AG04449 (cell line): ENCODE measurements at places on chromosomes 12 and 14.

- no peak for DNase-seq
Observed at GRCh38 chr14:104940526-104941150, 16.0 kb downstream of the PLD4 start.

DNA sequence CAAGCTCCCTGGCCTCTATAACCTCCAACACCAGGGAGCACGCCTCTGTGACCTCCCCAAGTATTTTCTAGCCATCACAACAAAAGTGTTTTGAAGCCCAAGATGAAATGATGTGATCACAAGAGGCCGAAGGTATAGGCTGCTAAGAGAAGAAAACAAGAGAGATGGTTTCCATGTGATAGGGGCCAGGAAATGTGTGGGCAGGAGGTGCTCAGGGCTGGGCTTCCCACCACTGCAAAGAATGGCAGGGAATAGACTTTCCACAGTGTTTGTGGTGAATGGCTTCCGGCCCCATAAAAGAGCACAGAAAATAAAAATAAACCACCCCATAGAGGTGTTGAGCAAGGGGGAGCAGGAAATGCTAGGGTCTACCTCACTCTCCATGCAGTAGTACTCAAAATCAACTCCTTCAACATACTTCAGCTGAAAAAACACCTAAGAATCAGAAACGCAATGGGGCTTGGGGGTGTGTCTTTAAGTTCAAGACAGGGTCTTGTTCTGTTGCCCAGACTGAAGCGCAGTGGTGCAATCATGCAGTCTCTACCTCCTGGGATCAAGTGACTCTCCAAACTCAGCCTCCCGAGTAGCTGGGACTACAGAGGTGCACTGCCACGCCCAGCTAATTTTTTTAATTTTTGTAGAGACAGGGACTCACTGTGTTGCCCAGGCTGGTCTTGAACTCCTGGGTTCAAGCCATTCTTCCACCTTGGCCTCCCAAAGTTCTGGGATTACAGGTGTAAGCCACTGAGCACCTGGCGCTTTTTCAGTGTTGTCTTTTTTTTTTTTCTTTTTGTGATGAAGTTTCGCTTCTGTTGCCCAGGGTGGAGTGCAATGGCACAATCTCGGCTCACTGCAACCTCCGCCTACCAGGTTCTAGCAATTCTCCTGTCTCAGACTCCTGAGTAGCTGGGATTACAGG, 27.1 kb downstream of the DAD1 start:
- DNase-seq, result no peak

GRCh38 chr12:24738441-24738840, 210.5 kb downstream of the BCAT1 start:
- no peak for DNase-seq

- DNase-seq, result no peak
Observed at GRCh38 chr14:35252451-35252868, 39.7 kb upstream of the PSMA6 start.

DNA sequence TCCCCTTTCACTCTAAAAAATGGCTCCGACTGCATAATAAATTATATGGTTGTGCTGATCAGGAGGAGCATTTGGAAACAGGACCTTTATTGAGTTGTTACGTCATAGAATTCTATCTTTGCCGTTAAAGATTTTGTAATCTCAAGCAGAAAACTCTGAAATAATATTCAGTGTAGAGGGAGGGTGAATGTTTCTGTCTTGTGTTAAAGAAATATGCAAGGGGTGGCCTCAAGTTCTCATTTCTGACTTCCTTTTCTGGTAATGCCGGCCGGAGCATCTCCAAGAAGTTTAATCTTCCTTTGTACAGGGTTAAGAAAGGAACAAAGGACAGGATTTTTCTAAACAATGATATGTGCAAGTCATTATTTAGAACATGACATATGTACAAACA, 165.1 kb downstream of the SLC38A4 start:
- no peak for DNase-seq

GRCh38 chr14:99431986-99432385, 48.7 kb downstream of the SETD3 start:
- DNase-seq, result no peak

GRCh38 chr12:39886106-39886505, 219.8 kb downstream of the SLC2A13 start:
- DNase-seq, result no peak

DNA sequence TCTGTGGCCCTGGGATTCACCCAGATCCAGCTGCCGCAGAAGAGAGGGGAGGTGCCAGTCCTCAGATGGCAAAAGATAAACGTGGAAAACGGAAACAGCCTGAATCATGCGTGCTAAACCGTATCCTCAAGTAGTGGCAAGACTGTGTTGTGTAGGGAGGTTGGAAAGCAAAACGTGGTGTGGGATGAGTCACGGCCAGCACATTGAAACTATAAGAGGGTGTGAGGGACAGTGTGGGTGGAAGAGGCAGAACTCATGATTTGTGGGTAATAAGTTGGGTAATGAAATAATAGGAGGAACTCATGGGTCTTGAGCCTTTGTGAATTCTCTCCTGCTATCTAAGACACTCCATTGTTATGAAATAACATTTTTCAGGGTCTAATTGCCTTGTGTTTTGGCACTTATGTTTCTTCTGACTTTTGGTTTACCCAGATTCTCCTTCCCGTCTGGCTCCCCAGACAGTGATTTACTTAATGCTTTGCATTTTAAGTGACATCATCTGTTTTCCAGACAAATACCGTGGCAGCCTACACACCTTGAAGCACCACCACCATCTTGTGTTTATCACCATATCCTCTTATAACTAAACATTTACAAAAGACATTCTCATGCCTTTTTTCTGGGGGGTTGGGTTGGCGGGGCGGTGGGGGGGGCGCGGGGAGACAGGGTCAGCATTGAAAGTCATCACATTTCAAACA, 62.3 kb upstream of the PTCSC3 start:
- DNase-seq, result no peak

GRCh38 chr12:117054279-117054678, 44.9 kb downstream of the TESC start:
- no peak for DNase-seq

DNA sequence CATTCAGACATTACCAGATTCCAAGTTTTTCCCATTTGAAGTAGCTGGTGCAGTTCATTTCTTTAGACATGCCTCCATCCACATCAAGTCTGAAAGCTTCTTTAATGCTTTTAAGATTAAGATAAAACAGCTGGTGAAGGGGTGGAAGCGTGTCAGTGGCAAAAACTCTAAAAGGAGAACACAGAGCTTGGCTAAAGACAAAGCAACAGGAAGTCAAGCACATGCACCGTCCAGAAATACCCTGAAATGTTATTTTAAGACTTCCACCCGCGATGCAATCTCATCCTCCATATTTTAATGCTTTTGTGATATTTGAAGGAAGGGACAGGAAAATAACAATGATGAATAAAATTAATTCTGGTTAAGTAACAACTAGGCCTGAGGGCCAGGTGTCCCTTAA, 31.8 kb downstream of the PPM1H start:
- no peak for DNase-seq

DNA sequence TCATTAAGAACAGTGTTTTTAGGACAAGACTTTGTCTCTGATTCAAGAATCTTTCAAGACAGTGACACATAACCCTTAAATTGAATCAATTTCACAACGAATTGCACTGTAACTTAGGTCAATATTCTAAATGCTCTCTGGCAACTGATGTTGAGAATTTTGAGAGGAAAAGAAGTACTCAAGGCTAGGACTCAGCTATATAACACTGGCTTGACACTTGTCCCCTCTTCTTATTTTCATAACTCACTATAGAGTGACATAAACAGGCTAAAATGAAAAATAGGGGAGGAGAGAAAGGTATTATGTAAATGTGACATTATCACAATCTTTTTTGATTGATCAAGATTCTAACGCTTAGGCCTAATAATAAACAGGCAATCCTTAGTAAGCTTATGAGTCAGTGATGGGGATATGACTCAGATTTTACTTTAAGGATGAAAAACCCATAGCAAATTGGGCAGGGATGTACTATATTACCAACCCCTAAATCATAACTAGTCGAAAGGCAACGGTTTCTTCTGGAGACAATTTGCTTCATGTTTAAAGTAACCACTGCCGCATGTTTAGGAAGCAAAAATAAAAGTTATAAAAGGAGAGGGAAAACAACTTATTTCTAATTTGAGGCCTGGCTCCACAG, 10.9 kb downstream of the BTG1 start:
- peak; percentile 49 for DNase-seq

DNA sequence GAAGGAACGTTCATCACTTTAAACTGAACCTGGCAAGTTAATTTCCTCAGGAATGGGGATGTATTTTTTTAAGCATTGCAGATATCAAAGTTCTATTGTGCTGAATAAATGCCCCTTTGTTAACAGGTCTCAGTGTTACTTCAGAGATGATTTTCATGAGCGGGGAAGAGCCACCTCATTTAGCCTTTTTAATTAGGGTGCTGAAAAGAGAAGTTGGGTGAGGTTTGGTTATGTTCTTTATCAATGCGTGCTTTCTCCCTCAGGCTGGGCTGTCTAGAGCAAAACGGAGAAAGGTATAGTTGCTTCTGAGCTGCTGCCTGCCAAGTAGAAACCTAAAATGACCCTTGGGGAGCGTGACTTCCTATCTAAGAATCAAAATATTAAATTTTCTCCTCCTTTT, 8.0 kb upstream of the HIP1R start:
- no peak for DNase-seq

GRCh38 chr12:118189741-118190191, 53.8 kb downstream of the PEBP1 start:
- DNase-seq, result peak; percentile 19

DNA sequence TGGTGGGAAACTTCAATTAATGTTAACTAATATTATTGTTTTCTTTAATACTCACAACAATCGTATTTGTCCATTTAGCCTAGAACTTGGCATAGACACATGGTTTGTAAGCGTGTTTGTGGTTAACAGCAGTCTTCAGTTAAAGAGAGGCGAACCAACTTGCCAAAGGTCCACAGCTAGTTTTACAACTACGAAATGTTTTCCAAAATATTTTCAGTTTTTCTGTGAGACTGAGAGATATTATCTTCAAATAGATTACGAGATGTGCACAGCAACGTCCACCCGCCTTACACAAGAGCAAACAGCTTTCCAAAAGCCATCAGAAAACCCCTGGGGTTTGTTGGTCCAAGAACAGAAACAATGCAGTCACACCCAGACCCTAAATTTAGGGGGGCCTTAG, 58.6 kb upstream of the RASSF3 start:
- no peak for DNase-seq

GRCh38 chr12:98750511-98750910, 105.4 kb downstream of the APAF1 start:
- no peak for DNase-seq

- no peak for DNase-seq
Observed at GRCh38 chr14:53925201-53925766, 31.3 kb downstream of the BMP4 start.

- no peak for DNase-seq
Observed at GRCh38 chr12:107368586-107368985, 275.2 kb upstream of the CRY1 start.

- no peak for DNase-seq
Observed at GRCh38 chr14:101476916-101477553, 84.3 kb upstream of the DIO3 start.

- DNase-seq, result no peak
Observed at GRCh38 chr12:53279283-53279869, 11.3 kb downstream of the ESPL1 start.

DNA sequence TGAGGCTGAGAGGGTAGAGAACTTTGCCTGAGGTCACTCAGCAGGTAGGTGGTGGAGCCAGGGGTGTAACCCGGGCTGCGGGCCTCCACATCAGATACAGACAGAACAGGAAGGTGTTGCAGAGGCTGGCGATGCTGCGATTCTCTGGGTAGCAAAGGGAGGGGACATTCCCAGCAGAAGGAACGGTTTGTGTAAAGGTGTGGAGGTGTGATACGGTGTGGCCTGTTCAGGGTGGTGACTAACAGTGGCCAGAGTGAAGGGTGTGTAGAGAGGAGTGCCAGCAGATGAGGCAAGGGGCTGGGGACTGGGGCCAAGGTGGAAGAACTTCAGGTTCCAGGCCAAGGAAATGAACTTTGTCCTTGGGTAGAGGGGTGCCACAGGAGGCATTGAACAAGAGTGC, 18.2 kb upstream of the FAIM2 start:
- no peak for DNase-seq

GRCh38 chr12:39905152-39905551, 200.7 kb downstream of the SLC2A13 start:
- peak; percentile 3 for DNase-seq

DNA sequence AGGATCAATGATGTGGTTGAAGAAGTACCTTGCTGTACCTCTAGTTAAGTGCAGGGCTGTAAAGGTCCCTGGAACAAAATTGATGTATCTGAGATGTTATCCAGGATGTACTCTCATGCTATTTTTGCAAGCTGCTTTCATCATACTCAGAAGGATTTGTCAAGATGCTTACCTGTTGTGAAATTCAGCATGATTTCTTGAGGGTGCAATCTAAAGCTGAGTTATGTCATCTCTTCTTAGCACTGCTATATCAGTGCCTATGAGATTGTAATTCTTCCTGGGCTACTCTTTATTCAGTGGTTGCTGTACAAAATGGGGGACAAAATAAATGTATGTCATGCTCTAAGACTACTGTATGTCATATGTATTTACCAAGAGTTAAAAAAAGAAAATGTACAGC, 340.7 kb upstream of the LMO3 start:
- DNase-seq, result no peak

DNA sequence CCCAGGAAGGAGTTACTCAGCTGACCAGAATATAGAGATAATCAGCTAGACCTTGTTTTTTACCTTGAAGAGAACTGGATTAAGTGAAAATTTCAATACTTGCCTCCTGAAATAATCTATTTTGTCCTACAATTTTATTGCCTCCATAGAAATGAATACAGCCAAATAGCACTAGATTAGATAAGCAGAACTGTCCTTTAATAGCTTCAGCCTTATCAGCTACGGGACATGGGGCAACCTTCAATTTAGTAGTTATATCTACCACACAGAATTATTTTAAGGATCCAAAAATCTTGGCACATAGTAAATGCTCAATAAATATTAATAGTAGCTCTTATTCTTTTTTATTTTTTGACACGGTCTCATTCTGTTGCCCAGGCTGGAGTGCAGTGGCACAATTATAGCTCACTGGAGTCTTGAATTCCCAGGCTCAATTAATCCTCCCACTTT, 67.2 kb upstream of the PLEKHG3 start:
- DNase-seq, result no peak

- no peak for DNase-seq
Observed at GRCh38 chr12:69701826-69702225, 2.7 kb upstream of the BEST3 start.

DNA sequence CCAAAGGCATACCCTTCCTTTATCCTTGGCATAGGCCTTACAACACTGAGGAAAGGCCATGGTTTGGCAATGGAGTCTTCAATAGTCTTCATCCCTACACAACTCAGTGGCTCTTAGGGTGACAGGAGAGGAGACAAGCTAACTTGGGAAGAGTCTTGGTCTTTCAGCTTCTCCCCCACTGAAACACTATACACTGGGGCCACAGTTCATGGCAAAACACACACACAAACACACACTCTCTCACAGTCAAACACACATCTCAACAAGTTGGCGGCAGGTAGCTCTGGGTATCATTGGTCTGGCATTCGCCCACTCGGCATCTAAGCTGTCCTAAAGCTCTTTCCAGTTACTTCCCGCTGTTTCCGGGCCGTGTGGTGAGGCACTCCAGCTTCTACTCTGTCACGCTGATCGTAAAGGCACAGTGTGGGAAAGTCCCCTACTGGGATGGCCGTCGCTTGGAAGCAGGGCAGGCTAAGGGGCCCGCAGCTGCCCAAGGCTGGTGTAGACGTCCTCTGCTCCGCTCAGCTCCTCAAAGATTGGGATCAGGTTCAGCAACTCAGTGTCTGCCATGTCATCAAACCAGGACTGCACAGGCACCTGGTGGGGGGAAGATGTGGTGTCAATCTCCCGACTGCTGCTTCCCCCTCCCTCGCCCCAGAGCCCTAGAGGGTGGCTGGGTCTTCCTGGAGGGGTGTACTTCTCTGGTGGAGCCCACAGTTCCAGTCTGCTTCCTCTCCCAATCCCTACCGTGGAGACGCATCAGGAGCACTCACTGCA, 4.8 kb upstream of the AVIL start:
- no peak for DNase-seq
